ENCODE measurements at places on chromosomes 3 and 15. TPM values are rescaled to one million over a fixed set of nuclear protein-coding genes. Genes with fewer than 3 reads are reported as not detected.
A peak's percentile ranks its signal among the peaks of the same experiment; 100 is the strongest.

DNA sequence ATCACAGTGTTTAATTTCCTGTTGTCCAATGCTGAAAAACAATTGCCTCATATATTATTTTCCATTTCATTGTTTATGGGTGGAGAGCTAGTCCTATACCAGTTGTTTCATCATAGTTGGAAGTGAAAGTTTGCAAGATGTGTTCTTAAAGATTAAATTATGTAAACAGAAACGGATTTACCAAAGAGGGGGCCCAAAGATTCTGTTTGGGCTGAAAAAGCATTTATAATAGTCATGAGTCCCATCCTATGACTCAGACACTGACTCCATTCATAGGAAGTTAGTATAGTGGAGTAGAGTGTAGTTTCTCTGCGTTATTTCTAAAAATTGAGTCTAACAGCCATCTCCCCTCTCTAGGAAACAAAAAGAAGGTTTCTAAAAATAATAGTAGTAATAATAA lies 24.3 kb downstream of the NFKBIZ start:
- DNase-seq, result no peak
- H3K27me3 ChIP-seq, result no peaks in the 10 kb centered on the region
- H3K4me1 ChIP-seq, result no peaks in the 10 kb centered on the region
- H3K27ac ChIP-seq, result no peak overlapping the region

GRCh38 chr15:100853676-100854440 lies 25.8 kb upstream of the ALDH1A3 start:
- H3K27me3 ChIP-seq, result peaks cover 2% of the 10 kb centered on the region
- no peak overlapping the region for H3K27ac ChIP-seq
- H3K4me1 ChIP-seq, result peaks cover 10% of the 10 kb centered on the region

DNA sequence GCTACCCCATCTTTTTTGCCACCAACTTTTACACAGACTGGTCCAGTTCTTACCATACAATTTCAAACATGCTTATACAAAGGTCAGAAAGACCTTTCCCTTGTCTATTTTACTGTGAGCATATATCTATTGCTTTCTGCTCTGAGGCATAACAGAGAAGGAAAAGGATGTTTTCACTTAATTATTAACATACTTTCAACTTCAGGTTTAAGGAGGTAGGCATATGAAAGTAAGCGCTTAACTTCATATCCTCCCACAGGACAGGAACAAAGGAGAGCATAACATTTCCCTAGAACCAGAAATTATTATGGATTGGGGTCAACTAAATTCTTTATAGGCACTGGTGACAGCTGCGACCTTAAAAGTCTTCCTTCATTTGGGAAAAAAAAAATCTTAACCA lies 1.1 kb downstream of the MYEF2 start:
- no peak for DNase-seq
- no peak overlapping the region for H3K27ac ChIP-seq
- peak overlapping the region; percentile 47 for H3K4me3 ChIP-seq
- H3K36me3 ChIP-seq, result no peaks in the 10 kb centered on the region

DNA sequence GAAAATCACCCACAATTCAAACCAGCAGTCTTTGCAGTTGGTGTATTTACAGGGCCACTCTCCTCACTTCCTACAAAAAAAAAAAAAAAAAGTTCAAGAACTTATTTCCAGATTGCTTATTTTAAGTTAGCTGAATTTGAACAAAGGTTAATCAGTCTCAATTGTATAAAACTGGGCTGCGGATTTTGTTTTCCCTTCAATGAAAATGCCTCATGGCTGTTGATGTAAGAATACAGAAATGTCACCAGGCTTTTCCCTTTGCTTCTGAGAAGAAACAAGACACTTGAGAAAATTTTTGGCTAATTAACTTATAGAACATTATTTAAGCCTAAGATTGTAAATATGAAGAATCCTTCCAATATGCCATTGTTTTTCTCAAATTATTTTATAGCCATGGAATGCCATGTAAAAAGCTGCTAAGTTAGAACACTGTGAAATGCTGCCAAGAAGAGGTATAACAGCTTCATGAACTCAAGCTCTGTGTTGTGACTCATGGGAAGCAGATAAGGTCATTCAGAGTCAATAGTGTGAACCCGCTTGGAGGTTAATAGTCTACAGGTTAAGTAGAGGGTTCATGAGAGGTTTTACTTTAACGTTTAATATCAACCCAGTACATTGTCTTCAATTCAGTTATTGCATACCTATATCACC lies 84.3 kb upstream of the ABI3BP start:
- no peaks in the 10 kb centered on the region for H3K4me1 ChIP-seq
- no peaks in the 10 kb centered on the region for H3K36me3 ChIP-seq
- H3K27ac ChIP-seq, result no peak overlapping the region
- no peak for DNase-seq
- no peak overlapping the region for H3K4me3 ChIP-seq

DNA sequence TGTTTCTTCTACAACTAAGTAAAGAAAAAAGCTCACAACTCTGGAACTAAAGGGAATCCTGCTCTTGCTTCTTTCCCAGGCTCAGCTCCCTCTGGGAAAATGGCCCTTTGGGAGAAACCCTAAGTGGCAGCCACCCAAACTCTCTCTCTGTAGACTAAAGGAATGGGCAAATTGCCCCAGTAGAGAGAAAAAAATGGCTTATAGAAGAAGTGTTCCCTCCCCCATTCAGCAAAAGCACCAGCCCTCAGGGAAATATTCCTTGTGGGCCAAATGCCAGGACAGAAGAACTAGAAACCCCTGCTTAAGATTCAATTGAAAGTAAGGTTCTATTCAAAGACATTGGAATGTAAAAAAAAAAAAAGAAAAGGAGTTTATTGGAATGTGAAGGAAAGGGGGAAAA lies 603.7 kb upstream of the ALCAM start:
- no peak for DNase-seq
- H3K27ac ChIP-seq, result no peak overlapping the region
- H3K4me1 ChIP-seq, result no peaks in the 10 kb centered on the region
- no peaks in the 10 kb centered on the region for H3K36me3 ChIP-seq

GRCh38 chr15:59349680-59350420 lies 22.8 kb downstream of the MYO1E start:
- H3K27me3 ChIP-seq, result no peaks in the 10 kb centered on the region
- no peak for DNase-seq
- H3K4me1 ChIP-seq, result peaks cover 11% of the 10 kb centered on the region
- H3K36me3 ChIP-seq, result no peaks in the 10 kb centered on the region
- no peak overlapping the region for H3K4me3 ChIP-seq

- H3K36me3 ChIP-seq, result no peaks in the 10 kb centered on the region
- peaks cover 30% of the 10 kb centered on the region for H3K27me3 ChIP-seq
- DNase-seq, result no peak
- no peak overlapping the region for H3K27ac ChIP-seq
- peaks cover 3% of the 10 kb centered on the region for H3K4me1 ChIP-seq
Observed at GRCh38 chr3:172444821-172445220, 3.4 kb downstream of the GHSR start.

DNA sequence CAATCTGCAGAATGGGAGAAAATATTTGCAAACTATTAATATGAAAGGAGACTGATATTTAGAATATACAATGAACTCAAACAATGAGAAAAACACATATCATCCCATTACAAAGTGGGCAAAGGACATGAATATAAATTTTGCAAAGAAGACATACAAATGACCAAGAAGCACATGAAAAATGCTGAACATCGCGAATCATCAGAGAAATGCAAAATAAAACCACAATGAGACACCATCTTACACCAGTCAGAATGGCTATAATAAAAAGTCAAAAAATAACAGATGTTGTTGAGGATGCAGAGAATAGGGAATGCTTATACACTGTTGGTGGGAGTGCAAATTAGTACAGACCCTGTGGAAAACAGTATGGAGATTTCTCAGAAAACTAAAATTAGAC lies 83.6 kb downstream of the RAP2B start:
- H3K36me3 ChIP-seq, result no peaks in the 10 kb centered on the region
- no peak overlapping the region for H3K27ac ChIP-seq
- H3K4me1 ChIP-seq, result peaks cover 9% of the 10 kb centered on the region
- no peak overlapping the region for H3K4me3 ChIP-seq
- no peaks in the 10 kb centered on the region for H3K27me3 ChIP-seq

GRCh38 chr15:92332125-92332899 lies 61.4 kb upstream of the ST8SIA2 start:
- H3K4me1 ChIP-seq, result no peaks in the 10 kb centered on the region
- DNase-seq, result no peak
- no peaks in the 10 kb centered on the region for H3K36me3 ChIP-seq
- H3K4me3 ChIP-seq, result no peak overlapping the region

DNA sequence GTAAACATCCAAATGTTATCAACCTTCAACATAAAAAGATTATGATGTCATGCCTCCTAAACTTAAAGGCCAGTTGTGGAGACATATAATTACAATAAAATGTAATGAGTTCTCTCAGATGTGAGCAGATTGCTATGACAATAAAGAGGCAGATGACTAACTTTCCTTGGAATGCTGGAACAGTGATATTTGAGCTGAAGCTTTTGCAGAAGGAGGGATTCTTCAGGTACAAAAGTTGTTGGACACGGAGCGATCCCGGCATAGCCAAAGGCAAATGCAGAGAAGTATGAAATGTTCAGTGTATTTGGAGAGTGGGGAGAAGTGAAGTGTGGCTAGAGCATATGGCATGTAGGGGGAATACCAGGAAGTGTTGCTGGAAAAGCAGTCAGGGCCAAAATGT lies 520.1 kb downstream of the FGF12 start:
- no peak overlapping the region for H3K4me3 ChIP-seq
- no peaks in the 10 kb centered on the region for H3K4me1 ChIP-seq
- no peak for DNase-seq
- no peak overlapping the region for H3K27ac ChIP-seq

DNA sequence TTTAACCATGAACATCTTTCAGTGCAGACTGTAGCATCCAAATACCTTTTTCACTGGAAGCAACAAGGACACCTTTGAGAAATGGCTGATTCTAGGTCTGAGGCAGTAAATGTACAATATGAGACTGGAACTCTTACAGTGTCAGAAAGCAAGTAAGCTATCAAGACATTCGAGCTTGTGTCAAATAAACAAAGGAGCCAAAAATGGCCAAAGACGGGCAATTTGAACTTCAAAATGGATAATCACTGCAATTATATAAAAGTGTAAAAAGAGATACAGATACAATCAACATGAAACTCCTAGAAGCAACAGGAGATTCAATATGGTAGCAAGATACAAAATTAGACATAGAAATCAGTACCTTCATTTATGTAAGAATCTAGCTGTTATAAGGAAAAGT lies 138.5 kb upstream of the CCDC54 start:
- no peaks in the 10 kb centered on the region for H3K36me3 ChIP-seq
- no peaks in the 10 kb centered on the region for H3K27me3 ChIP-seq
- H3K27ac ChIP-seq, result no peak overlapping the region
- no peak for DNase-seq

DNA sequence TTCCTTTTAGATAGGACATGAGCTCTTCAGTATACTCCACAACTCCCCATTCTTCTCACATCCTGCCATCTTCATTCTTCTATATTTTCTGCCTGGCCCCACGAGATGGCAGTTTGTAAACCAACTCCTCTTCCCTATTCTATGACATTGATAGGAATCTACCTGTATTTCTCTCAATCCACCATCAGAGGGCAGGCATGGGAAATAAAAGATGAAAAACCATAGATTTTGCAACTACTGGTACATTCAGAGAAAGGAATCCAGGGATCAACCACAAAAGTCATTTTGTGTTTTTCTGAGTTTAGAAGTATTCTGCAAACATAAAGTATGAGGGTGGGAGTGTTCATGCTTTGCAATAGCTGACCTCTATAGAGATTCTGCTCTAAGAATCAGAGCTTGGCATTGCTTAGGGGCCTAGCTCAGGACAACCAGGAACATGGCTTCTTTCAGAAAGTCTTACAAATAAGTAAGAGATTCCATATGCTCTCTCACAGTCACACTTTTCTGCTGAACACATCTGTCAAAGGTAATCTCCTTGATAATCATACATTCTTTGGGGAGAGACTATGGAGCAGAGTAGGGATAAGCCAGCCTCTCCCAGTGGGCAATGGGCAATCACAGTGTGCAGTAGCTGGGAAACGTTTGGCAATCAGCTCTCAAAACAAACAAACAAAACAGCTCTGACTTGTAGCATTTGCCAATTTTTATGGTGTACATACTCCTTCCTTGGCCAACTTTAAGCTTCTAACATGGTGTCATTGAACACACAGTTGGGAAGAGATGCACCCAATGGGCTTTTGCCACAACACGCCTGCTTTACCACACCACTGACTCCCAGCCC lies 43.1 kb upstream of the SLC25A36 start:
- H3K36me3 ChIP-seq, result no peaks in the 10 kb centered on the region
- no peaks in the 10 kb centered on the region for H3K4me1 ChIP-seq
- no peak overlapping the region for H3K4me3 ChIP-seq
- no peak for DNase-seq
- no peak overlapping the region for H3K27ac ChIP-seq
- H3K27me3 ChIP-seq, result peaks cover 10% of the 10 kb centered on the region

DNA sequence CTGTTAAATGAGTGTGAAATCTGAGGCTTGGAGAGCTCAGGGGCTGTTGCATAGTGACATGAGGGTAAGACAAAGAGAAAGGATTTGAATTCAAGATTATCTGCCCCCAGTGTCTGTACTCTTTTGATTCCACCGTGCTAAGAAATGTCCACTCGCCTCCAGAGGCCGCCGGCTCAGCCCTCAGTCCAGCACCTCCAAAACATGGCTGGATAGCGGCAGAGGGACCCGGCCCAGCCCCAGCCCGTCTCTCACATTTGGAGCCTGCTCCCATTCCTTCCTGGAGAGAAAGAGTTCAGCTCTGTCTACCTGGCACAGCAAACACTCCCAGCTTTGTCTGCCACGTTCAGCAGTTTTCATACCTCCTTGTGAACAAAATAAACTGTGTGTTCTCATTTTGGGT lies 84.8 kb upstream of the IQSEC1 start:
- H3K27ac ChIP-seq, result no peak overlapping the region
- H3K4me3 ChIP-seq, result no peak overlapping the region
- DNase-seq, result no peak
- H3K27me3 ChIP-seq, result no peaks in the 10 kb centered on the region
- no peaks in the 10 kb centered on the region for H3K36me3 ChIP-seq

GRCh38 chr3:137988982-137989381 lies 21.0 kb upstream of the CLDN18 start:
- no peak for DNase-seq
- H3K36me3 ChIP-seq, result no peaks in the 10 kb centered on the region
- H3K27ac ChIP-seq, result no peak overlapping the region
- H3K4me1 ChIP-seq, result no peaks in the 10 kb centered on the region

DNA sequence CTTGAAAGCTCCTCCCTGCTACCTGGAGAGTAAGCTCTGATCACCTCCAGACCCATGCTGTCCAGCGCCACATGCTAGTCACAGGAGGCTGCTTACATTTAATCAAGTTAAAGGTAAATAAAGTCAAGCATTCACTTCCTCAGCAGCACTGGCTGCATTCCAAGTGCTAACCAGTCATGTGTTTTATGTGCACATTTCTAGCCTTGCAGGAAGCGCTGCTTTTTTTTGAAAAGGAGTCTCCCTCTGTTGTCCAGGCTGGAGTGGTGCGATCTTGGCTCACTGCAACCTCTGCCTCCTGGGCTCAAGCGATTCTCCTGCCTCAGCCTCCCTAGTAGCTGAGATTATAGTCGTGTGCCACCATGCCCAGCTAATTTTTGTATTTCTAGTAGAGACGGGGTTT lies 279.2 kb downstream of the GABRG3 start:
- DNase-seq, result no peak
- peaks cover 3% of the 10 kb centered on the region for H3K27me3 ChIP-seq
- no peak overlapping the region for H3K27ac ChIP-seq
- H3K4me1 ChIP-seq, result no peaks in the 10 kb centered on the region
- no peak overlapping the region for H3K4me3 ChIP-seq

Gene SLC28A2
- total RNA-seq, result not detected

Gene CCDC12
- 66.5 TPM for total RNA-seq

Gene C15orf40
- total RNA-seq, result 17.9 TPM

Gene ENTPD3
- total RNA-seq, result not detected

Gene MORC1
- not detected for total RNA-seq

Gene MKRN3
- total RNA-seq, result 2.0 TPM

Gene ST3GAL6
- not detected for total RNA-seq
